ENCODE measurements at places on chromosomes 5 and 9.

DNA sequence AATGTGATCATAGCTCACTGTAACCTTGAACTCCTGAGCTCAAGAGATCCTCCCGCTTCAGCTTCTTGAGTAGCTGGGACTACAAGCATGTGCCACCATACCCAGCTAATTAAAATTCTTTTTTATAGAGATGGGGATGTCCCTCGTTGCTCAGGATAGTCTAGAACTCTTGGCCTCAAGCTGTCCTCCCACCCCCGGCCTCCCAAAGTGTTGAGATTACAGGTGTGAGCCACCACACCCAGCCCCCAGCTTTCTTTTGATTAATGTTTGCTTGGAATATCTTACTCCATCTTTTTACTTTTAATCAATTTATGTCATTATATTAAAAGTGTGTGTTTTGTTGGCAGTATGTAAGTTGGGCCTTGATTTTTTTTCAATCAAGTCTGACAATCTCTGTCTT lies 59.4 kb upstream of the EXOC3 start:
- no peak for DNase-seq

DNA sequence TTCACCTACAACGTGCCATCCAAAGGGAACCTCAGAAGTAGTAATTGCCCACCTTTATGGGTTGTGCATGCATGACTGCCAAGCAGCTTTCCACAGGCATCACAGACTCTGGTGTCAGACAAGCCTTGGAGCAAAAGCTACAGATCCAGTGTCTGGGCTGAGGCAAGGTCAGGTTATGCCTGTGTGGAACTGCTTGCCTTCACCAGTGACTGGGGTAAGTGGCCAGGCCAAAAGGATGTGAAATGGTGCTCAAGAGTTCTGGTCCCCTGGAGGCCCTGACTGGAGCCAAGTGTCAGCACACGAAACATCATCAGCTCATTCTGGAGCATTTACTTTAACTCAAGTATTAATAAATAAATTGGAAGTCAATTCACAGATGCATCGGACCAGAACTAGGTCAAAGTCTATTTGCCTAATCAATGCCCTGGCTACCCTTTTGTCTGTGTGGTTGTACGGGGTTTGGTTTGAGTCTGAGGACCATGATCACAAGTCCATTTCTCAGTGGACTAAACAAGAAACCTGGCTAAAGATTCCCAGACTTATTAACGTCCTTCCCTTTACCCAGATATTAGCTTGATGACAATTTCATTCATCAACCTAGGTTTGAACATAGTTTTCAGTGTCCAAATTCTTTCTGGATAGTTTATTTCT lies 41.5 kb upstream of the ZBED3 start:
- DNase-seq, result no peak

DNA sequence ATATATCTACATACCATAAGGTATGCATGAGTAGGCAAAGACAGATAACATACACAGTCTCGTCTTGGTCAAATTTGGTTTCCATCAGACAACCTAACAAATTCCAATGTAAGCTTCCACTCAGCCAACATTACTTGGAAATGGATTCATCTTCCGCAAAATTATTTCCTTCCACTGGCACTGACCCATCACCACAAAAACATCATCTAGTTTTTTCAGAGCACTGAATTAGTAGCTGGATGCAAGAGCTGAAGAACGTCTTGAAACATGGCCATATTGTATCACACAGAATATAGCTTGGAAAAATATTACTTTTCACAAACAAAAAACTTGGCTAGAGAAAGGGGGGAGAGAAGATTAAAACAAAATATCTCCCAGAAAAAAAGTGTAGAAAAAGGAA lies 73.5 kb downstream of the EFNA5 start:
- no peak for DNase-seq

GRCh38 chr5:171975262-171975876 lies 31.1 kb downstream of the FBXW11 start:
- no peak for DNase-seq

GRCh38 chr5:169606279-169606678 lies 22.7 kb downstream of the SPDL1 start:
- DNase-seq, result no peak

DNA sequence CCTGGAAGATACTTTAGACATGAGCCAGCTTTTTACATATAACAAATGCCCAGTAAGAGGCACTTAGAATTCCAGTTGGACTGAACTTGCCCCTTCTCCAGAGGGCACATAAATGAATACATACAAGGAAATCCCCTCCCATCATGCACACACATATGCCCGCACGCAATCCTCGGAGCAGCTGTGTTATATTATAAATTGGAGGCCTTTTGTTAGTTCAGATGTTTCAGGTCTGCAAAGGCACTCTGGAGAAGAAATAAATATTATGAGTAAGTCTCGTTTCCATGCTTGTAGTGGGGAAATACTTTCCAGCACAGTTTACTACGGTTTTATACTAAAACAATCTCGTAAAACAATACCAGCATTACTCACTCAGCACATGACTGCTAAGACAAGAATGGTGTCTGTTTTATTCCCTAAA lies 17.6 kb upstream of the MUSK start:
- DNase-seq, result no peak

- DNase-seq, result no peak
These were observed 234.1 kb downstream of the AP3B1 start for GRCh38 chr5:78060421-78060820.
